ENCODE measurements at places on chromosomes 11 and 22.

- no peak for DNase-seq
These were observed 7.5 kb downstream of the ASCC2 start for GRCh38 chr22:29830585-29830984.

GRCh38 chr11:84390441-84391078 lies 1104.4 kb upstream of the CCDC90B start:
- no peak for DNase-seq

- DNase-seq = peak; percentile 39
These were observed 1.4 kb upstream of the GGA1 start for GRCh38 chr22:37607010-37607934.

- DNase-seq = no peak
These were observed 28.6 kb downstream of the GNAZ start for GRCh38 chr22:23098718-23099530.

GRCh38 chr22:19896665-19897355 lies 42.1 kb upstream of the GNB1L start:
- no peak for DNase-seq

DNA sequence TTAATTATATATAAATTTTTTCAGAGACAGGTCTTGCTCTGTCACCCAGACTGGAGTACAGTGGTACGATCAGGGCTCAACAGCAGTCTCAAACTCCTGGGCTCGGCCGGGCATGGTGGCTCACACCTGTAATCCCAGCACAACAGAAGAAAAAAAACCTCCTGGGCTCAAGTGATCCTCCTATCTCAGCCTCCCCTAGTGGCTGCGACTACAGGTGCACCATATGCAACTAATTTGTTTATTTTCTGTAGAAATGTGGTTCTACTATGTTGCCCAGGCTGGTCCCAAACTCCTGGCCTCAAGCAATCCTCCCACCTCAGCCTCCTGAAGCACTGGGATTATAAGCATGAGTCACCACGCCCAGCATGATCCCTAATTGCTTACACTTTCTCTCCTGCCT lies 56.1 kb upstream of the SLC35C1 start:
- DNase-seq = no peak

GRCh38 chr11:43788421-43788820 lies 92.2 kb upstream of the ALKBH3 start:
- DNase-seq = no peak

DNA sequence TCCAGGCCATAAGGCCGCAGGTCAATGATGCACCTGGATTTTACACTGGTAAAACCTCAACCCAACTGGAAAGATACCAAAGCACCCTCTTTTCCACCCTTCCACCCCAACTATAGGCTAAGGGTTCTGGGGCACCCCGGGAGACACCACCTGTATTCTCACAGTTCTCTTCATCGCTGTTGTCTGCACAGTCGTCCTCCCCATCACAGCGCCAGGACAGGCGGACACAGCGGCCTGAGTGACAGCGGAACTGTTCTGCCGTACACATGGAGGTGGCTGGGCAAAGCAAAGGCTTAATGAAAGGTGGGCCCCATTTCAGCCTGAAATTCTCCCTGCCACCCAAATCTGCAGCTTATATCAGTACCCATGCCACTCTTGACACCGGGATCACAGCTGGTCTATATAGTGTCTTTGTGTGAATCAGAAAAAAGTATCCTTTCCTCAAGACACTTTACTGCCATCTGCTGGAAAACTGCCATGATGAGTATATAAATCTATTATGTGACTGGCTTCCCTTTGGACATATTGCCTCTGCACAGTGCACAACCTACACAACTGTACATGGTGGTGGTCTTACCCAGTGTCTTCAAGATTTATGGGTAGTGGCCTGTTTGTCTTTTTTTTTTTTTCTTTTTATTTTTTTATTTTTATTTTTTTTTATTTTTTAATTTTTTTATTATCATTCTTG lies 21.5 kb downstream of the LRP4 start:
- DNase-seq = peak; percentile 56

GRCh38 chr11:96052921-96053651 lies 129.2 kb upstream of the MTMR2 start:
- DNase-seq = no peak

- no peak for DNase-seq
These were observed 252.6 kb downstream of the GUCY1A2 start for GRCh38 chr11:106765469-106766258.

DNA sequence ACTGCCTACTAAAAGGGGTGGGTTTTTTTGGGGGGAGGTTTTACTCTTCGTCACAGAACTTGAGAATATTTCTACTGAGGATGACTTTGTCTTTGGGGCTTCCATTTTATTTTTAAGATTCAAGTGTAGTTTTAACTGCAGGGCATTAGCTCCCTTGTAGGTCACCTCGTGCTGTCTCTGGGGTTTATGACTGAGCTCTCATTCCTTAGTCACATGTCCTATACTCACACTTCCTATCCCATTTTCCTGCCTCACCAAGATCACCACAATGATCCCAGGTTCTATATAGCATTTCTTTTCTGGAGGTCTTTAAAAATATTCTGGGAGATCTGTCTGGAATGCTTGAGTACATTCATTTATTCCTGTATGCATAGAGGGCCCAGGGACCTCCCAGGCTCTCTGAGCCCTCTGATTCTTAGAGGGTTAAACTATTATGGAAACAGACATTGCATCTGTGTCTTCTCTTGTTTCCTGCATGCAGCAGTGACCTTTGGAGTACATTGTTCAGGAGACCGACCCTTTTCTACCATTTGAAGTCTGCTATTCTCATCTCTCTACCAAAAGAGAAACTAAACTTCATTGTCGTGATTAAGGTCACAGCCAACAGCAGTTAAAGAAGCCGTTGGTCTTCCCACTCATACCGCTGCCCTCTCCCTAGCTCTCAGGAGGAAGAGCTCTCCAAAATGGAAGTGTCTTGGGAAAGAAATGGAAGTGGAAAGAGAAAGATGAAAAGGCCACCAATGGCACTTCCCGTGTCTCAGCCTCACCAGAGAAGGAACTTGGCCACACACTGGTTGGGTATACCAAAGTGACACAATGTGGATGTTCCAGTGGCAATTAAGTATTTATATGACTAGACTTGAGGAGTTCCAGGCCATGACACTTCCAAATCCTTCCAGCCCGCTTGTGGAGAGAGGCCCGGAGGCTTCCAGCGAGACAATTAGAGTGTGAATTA lies 77.5 kb downstream of the ZBTB16 start:
- DNase-seq = no peak

- no peak for DNase-seq
These were observed 175.5 kb downstream of the SNX19 start for GRCh38 chr11:130740819-130741218.

DNA sequence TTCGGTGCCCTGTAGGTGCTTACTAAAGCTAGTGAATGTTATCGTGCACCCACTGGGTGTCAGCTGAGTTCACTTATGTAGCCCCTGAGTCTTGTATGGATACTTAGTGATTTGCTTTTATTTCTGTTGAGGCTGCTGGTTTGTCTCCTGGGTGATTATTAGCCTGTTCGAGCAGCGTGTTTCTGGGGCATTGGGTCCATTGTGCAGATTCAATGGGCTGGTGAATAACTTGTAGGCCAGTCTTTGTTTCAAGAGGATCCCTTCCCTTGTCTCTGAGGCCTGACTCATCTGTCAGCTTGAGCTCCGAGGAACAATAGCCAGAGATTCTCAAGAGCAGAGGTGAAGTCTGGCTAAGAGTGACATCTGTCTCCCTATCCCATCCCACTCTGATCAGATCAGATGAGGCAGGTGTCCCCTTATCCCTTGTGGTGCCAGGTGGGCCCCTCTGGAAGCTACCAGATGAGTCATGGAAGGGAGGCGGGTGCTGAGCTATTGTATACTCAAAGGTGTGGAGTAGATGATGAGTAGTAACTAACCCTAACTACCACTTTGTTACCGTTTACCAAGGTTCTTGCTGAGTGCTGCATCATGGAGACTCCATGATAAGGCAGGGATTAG lies 3.7 kb downstream of the MIAT start:
- DNase-seq = no peak

DNA sequence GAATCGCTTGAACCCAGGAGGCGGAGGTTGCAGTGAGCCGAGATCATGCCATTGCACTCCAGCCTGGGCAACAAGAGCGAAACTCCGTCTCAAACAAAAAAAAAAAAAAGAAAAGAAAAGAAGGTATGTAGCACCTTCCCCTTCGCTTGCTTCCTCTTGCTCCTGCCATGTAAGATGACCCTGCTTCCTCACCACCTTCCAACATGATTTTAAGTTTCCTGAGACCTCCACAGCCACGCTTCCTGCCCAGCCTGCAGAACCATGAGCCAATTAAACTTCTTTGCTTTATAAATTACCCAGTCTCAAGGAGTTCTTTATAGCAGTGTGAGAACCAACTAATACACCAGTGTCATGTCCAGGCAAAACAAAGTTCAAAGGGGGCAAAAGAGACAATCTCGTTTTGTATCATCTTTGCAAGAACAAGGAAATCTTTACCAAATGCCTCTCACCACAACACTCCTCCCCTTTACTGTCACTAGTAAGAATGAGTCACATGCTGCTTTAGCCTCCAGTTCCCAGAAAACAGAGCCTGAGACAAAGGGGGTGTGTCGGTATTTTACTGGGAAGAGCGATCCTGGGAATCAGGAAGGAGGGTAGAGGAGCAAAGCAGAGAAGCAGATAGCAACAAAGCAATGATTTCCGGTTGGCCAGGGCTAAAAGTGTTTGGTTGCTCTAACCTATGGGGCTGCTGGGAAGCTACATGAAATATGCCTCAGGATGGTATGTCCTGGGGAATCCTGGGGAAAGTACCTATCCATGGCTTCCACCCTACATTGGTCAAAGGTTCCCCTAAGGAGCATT lies 10.5 kb upstream of the MCHR1 start:
- no peak for DNase-seq

DNA sequence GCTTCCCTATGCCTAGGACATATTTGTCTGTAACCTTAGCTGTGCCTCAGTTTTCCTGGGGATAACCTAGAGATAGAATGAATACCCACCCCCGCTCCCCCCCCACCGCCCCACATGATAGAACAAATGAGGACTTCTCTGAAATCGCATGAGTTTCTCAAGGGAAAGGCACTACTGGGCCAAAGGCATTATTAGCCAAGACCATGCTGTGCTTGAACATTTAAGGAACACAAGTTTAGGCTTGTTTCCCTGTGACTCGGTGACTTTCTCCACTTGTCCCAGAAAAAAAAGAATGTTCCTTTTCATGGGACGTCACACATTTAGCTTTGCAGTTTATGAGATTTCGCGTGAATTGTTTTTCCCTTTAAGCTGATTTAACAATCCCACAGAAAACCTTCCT lies 51.4 kb upstream of the CRTAM start:
- no peak for DNase-seq

GRCh38 chr22:49869845-49870712 lies 16.4 kb downstream of the ZBED4 start:
- DNase-seq = no peak

DNA sequence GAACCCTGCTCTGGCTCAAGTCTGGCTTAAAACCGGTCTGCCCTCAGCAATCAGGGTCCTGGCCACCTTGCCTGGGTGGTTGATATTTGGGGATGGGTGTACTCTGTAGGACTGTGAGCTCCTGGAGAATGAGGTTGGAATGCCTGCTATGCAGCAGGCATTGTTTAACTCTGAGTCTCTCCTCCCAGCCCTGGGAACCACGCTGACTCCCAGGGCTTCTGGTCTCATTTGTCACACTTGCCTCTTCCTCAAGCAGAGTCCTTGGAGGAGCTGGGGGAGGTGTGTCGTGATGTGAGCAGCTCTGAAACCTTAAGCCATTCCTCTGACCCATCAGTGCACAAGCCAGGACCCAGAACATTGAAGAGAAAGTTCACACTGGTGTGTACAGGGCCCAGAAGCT lies 340.1 kb downstream of the MN1 start:
- DNase-seq = no peak

- DNase-seq = no peak
These were observed 325.4 kb downstream of the BRD1 start for GRCh38 chr22:49502126-49502826.

GRCh38 chr11:73281201-73281741 lies 9.1 kb downstream of the P2RY6 start:
- no peak for DNase-seq

DNA sequence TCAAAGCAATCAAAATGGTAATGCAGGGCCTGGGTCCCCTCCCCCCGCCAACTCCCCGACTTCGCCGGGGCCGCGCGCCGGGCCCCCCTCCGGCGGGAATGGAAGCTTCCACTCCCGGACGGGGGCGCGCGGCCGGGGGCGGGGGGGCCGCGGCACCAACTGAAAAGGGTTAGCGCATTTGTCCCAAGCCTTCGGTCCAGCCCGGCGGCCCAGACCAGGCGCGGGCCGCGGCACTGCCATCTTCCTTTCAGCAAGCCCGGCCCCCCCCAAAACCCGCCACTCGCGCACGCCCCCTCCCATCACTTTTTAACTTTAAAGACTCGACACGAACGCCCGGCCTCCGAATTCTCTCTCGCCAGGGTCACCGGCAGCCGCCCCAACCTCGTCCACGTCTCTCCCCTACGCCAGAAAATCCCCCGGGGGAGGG lies 2.8 kb downstream of the PHF21B start:
- no peak for DNase-seq

DNA sequence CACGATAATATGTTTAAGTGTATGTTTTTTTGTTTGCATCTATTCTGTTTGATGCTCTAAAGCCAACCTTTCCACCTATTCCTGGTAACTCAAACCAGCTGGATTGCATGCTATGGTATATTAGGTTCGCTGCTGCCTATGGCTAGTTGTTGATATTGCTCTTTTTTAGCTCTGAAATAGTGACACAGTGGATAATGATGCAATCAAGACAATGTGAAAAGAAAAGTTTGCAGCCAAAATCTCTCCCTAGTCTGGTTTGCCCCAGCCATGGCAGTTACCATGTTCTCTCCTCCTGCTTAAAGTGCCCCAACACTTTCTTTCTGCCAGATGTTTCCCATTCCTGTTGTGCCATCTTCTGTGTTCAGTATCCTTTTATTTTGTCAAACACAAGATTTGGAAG lies 269.7 kb downstream of the DYNC2H1 start:
- DNase-seq = no peak

DNA sequence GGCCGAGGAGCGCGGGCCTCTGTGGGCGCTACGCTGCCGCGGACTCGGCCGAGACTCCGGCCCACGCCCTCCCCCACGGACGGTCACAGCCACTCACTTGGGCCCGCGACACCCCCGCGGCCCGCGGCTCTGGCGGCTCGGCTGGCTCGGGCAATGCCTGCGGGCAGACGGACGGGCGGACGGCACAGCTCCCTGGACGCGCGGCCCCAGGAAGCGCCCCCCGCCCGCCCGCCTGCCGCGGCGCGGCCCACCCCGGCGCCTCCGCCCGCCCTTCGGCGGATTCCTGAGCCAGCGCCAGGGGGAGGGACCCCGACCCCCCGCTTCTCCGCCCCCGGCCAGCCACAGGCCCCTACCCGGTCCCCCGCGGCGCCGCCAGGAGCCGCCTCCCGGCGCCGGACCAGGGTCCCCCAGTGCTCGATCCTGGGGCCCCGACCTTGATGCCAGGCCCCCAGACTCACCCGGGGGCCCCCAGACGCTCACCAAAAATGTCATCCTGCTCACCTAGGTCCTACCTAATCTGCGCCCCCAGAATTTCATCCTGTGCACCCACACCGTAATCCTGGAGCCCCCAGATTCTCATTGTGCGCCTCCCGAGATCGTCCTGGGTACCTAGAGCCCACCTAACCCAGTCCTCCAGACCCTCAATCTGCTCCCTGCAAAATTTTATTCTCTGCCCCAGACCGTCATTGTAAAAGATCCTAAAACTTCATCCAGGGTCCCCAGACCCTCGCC lies at the start of gene EFEMP2:
TSS of gene EFEMP2 (minus strand) at position 215 of the 732 bp plus-strand sequence. CDS start 446 bp downstream, outside the sequence.
- no peak for DNase-seq

- no peak for DNase-seq
These were observed 18.8 kb downstream of the APOL4 start for GRCh38 chr22:36182857-36183256.
